ENCODE measurements at places on chromosomes 3 and 15. TPM values are rescaled to one million over a fixed set of nuclear protein-coding genes. Genes with fewer than 3 reads are reported as not detected.

The ANKUB1 gene
- total RNA-seq = not detected

The FETUB gene
- not detected for total RNA-seq

The C2CD4B gene
- total RNA-seq = not detected

The TIPIN gene
- total RNA-seq = 13.5 TPM

The GRM2 gene
- not detected for total RNA-seq

The RCN2 gene
- 47.1 TPM for total RNA-seq

The CFAP100 gene
- not detected for total RNA-seq

The IL17RE gene
- 0.72 TPM for total RNA-seq

The CCR9 gene
- total RNA-seq = not detected

The FGF12 gene
- not detected for total RNA-seq

The RBPMS2 gene
- total RNA-seq = 0.22 TPM

The PLCH1 gene
- 4.6 TPM for total RNA-seq

The STAC gene
- total RNA-seq = 0.14 TPM

The INKA1 gene
- total RNA-seq = 4.4 TPM

The SLC6A20 gene
- total RNA-seq = 0.14 TPM

The SI gene
- total RNA-seq = not detected
